ENCODE measurements at places on chromosomes 16 and 17. TPM values are rescaled to one million over a fixed set of nuclear protein-coding genes. Genes with fewer than 3 reads are reported as not detected.

PITPNM3 gene
- total RNA-seq, result 2.4 TPM

PPP1R27 gene
- total RNA-seq, result 0.10 TPM

IL17C gene
- total RNA-seq, result not detected

MYH13 gene
- total RNA-seq, result not detected

TNRC6C gene
- 2.7 TPM for total RNA-seq

RDM1 gene
- 3.4 TPM for total RNA-seq

CLDN9 gene
- 0.39 TPM for total RNA-seq

LDHD gene
- total RNA-seq, result 0.74 TPM

CHD9NB gene
- total RNA-seq, result 1.4 TPM

TMC7 gene
- 7.2 TPM for total RNA-seq

DRC3 gene
- 2.2 TPM for total RNA-seq

RNF112 gene
- 0.28 TPM for total RNA-seq

PRR35 gene
- 0.18 TPM for total RNA-seq

CENPV gene
- total RNA-seq, result 172 TPM

CIITA gene
- 0.15 TPM for total RNA-seq

NPIPA2 gene
- total RNA-seq, result 1.9 TPM

VTN gene
- total RNA-seq, result 19.9 TPM

TBC1D3C gene
- total RNA-seq, result not detected

ACSM3 gene
- total RNA-seq, result 5.5 TPM

GFAP gene
- 0.73 TPM for total RNA-seq

JPH3 gene
- total RNA-seq, result 2.5 TPM

PRDM7 gene
- total RNA-seq, result not detected

FAM171A2 gene
- total RNA-seq, result 5.2 TPM

DOC2A gene
- 2.7 TPM for total RNA-seq

NPTX1 gene
- total RNA-seq, result 156 TPM

GP1BA gene
- not detected for total RNA-seq

FOXC2 gene
- total RNA-seq, result 2.2 TPM

EVI2A gene
- not detected for total RNA-seq

KCNH6 gene
- total RNA-seq, result not detected

Measured in A549 treated with CORT108297 at 1 μM for 4 hours (cell line).